ENCODE measurements at places on chromosomes 11 and 22.

DNA sequence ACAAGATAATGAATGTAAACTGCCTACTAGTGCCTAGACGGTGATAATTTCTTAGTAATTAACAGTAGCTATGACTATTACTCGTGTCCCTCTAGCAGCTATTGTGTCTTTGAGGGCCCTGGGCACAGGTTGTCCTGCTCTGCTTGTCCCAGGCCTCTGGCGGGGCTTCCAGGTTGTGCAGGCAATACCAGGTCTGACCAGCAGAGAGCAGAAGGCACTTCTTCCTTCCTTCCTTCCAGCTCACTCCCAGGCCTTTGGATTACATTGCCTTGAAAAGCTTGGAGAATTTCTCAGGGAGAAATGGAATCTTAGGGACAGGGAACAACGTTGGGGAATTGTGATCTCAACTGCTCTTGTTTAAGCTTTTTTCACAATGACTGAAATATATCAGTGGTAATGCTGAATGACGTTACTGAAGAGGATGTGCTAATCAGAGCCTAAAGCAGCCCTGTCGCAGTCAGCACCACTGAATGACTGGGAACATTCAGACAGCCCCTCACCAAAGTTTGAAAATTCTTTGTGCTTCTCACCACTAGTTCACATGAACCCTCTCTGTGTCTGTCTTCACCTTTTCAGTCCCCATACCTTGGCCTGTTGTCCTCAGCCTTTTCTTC lies 8.4 kb upstream of the CCKBR start:
- DNase-seq = peak; percentile 66

DNA sequence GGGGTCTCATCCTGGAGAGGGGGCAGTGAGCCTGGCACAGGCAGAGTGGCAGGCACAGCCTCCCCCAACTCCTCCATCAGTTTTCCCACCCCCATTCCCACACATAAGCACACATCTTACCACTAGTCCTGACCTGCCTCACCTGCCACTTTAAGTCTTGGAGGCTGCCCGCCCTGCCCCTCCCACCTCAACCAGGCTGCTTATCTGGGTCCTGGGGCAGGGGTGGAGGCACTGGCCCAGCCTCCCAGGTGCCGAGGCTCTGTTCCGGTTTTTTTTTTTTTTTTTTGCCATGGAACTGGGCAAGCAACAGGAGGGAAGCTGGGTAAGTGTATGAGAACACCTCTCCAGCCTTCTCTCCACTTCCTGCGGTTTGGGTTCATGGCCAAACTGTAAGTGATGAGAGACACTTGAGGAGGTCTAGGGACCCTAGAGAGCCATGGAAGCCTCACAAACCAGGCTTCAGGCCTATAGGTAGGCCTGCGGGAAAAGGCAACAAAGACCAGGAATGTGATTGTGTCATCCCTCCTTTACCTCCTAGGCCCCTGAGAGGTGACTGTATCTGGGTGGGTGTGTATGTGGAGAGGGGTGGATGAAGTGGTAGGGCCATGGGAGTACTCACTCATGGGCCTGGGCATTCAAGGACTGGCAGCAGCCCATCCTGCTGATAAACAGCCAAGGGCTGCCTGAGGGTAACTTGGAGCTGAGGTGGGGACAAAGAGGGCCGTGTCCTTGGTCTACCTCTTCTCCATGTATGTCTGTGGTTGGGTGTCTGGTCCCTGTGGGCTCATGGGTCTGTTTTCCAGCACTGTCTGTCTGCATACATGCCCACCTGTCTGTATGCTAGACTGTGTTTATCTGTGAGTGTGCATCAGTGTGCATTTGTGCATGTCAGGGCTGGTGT lies 22.6 kb downstream of the PHLDB1 start:
- DNase-seq = no peak

DNA sequence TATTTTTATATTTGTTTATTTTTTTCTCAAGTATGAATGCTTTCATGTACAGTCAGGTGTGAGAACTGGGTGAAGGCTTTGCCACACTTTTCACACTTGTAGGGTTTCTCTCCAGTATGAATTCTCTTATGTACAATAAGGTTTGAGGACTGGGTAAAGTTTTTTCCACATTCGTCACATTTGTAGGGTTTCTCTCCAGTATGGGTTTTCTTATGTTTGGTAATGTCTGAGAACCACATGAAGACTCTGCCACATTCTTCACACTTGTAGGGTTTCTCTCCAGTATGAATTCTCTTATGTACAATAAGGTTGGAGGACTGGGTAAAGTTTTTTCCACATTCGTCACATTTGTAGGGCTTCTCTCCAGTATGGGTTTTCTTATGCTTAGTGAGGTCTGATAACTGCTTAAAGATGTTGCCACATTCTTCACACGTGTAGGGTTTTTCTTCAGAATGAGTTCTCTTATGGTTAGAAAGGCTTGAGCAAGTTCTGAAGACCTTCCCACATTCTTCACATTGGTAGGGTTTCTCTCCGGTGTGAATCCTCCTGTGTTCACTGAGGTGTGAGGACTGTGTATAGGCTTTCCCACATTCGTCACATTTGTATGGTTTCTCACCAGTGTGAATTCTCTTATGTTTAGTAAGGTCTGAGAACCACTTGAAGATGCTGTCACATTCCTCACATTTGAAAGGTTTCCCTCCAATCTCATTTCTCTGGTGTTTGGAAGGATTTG lies 19.7 kb downstream of the ZNF195 start:
- peak; percentile 22 for DNase-seq

DNA sequence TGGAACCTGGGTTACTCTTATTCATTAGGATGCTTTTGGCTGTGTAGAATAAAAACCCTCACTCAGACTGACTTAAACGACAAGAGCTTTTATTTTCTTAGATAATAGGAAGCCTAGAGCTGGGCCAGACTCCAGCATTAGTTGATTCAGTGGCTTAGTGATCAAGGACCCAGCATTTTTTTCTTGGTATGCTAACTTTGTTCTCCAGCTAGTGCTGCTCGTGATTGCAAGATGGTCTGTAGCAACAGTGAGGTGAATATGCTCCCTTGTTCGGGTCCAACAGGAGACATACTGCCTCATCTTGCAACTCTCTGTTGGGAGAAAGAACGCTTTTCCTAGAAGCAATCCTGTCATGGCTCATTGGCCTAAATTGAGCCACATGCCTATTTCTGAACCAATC lies 33.4 kb downstream of the INSC start:
- DNase-seq = no peak

GRCh38 chr22:40541300-40541699 lies 95.2 kb downstream of the MRTFA start:
- no peak for DNase-seq

DNA sequence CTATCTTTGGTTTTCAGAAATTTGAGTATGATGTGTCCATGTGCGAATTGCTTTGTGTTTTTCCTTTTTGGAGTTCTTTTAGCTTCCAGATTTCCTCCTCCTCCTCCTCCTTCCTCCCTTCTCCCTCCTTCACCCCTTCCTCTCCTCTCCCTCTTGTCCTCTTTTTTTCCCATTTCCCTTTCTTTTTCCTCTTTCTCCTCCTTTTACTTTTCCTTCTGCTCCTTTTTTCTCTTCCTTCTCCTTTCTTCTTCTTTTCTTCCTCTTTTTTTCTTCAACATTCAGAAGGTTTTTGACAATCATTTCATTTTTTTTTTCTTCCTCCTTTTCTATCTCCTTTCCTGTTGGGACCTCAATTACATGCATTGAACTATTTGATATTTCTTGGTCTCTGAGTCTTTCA lies 104.9 kb downstream of the TMEM135 start:
- DNase-seq = no peak

DNA sequence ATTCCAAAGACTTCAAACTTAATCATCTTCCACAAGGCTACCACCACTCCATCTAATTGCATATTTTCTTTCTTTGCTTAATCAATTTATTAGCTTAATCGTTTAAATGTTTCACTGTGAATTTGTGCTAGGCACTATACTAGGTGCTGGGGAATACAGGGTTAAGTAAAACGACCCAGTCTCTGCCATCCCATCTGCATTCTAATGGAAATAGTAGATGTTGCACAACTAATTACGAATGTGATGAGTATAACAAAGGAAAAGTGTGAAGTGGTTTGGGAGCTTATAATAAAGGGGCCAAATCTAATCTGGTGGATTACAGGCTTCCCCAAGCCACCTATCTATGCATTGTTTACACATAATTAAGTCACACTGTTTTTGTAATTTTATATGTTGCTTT lies 147.1 kb downstream of the FAM181B start:
- DNase-seq = no peak

- no peak for DNase-seq
These were observed 183.1 kb downstream of the CHST1 start for GRCh38 chr11:45482331-45482730.

GRCh38 chr11:134607963-134608750 lies 196.1 kb upstream of the B3GAT1 start:
- no peak for DNase-seq

DNA sequence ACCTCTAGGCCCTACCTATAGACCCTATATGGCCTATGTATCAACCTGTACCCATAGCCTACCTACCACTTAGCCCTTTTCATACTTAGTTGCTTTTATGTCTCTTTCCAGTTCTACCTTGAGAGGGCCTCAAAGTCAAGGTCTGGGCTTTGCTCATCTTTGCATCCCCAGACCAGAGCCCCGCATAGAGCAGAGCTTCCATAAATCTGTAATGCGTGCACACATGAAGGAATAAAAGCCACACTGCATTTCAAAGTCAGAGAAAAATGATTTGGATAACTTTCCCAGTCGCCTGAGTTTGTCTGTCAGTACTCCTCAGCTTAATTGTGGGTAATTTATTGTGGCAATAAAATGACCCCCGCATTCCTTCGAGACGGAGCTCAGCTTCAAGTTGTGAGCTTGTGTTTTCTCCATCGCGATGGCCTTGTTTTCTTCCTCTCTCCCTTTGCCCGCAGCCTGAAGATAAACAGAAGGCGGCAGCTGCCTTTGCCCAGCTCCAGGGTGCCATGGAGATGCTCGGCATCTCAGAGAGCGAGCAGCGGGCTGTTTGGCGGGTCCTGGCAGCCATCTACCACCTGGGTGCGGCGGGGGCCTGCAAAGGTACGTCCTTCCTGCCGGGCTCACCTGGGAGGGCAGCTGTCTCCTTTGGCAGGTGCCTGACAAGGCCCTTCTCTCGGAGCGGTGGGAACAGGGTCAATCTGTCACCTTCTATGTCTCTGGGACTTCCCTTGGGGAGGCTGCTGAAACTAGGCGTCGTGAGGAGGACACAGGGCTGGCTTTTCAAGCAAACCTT lies 55.7 kb downstream of the MYO18B start:
- no peak for DNase-seq

DNA sequence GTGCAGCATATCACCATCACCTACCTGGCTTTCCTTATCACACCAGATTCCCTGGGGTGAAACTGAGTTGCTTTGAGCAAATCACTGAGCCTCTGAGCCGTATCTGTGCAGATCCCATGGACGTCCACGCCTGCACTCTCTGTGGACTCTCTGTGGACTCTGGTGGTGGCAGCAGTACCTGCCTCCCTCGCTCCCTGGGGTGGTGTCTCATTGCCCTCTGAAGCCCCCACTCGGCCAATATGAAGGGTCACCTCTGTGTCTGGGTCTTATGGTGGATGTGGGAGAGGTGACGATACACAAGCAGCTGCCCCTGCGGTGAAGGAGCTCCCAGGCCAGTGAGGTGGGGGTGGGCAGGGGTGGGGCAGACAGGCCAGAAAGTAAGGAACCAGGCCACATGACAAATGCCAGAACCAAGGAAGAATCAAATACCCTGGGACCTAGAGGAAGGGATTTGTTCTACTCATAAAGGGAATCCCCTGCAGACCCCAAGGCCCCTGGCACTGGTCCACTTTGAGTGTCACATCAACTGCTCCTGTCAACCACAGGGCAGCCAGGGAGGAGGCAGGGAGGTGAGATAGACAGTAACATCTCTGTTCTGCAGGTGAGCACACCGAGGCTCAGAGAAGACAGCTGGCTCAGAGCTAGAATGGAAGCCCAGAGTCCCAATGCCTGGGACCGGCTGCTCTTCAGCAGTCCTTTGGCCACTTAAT lies 9.2 kb upstream of the CHST1 start:
- DNase-seq = no peak

- no peak for DNase-seq
These were observed 34.3 kb upstream of the CSTF3 start for GRCh38 chr11:33195462-33196173.

- DNase-seq = no peak
These were observed 203.1 kb downstream of the RAB38 start for GRCh38 chr11:87972133-87972532.

- DNase-seq = no peak
These were observed 8.4 kb downstream of the UVRAG start for GRCh38 chr11:75823415-75823814.

DNA sequence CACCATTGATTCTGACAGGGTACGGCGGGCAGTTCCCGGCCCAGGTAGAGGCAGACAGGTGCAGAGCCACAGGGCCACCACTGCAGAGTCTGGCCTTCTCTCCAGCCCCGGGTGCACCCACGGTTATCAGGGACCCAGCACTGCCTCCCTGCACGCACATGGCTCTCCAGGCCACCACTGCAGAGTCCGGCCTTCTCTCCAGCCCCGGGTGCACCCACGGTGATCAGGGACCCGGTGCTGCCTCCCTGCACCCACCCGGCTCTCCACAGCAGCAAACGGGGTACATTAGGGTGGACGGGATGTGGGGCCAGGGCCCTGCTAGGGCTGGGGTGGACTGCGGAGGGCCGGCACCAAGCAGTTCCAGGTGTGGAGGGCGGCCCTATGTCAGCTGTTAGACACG lies 272.9 kb downstream of the BRD1 start:
- no peak for DNase-seq

- DNase-seq = no peak
These were observed 921.9 kb upstream of the TENM4 start for GRCh38 chr11:80362563-80363340.

- no peak for DNase-seq
These were observed 7.4 kb downstream of the CCDC34 start for GRCh38 chr11:27355575-27356104.

DNA sequence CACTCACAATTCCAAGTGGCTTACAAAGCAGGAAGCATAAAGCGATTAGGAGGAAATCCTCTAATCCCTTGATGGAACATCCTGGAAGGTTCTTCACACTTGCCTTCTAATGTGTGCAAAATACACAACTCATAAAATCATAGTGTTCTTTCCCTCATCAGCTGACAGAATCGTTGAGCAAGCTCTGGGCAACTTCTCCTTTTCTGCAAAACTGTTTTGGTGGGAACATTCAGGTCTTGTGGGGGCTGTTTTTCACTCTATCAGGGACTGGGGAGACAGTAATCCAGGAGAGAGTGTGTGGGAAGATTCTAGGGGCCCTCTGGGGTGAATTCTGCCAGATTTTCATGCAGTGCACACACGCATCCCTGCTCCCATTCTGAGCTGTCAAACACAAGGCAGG lies 53.2 kb downstream of the IRAG1 start:
- no peak for DNase-seq

Measured in erythroblast (primary cell).